Activated CD8-positive, alpha-beta memory T cell treated with anti-CD3 and anti-CD28 coated beads for 24 hours (primary cell): ENCODE measurements at places on chromosomes 1 and 21.

DNA sequence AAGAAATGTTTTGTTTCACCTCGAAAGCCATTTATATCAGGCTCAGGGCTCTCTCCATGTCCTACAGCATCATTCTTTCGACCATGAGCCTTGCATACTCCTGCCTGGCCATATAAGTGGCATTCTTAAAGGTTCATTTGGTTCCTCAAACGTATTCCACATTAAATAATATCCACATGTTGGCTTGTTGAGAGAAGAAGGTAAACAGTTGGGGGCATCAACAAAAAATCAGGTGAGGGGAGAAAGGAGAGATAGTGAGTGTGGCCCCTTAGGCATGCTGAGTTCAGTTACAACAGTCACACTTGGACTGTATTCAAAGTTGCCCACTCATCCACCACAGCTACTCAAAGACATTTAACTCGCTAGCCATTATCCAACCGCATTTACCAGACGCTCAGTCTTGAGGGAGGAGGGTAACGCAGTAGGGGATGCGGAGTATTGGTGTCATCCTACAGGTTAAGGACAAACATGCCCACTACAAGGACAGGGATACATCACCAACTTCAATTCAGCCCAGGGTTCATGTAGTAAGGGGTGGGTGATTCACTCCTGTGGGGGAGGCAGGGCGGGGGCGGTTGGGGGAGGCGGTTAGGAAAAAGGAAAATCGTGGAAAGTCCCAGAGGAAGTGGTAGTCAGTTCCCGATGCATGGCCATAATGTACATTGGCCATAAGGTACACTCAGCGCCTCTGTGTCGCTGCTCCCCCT, 1.4 kb downstream of the ZNF697 start:
- DNase-seq = no peak

- no peak for DNase-seq
Measured at GRCh38 chr1:107609808-107610207, 355.2 kb downstream of the VAV3 start.

DNA sequence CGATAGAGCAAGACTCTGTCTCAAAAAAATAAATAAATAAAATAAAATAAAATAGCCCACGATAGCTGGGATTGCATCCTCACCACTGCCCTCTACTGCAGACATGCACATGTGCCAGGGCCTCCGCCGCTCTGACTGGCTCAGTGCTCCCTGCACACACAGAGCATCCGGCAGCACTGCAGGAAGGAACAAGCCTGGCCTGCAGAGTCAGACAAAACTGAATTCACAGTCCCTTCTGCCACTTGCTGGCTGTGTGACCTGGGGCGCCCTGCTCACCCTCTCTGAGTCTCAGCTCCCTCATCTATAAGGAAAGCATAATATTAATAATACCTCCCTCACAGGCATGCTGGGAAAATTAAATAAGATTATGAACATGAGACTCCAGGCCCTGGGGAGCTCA, 35.4 kb downstream of the CSMD2 start:
- DNase-seq = no peak

GRCh38 chr1:119147661-119148090, 7.2 kb upstream of the WARS2 start:
- DNase-seq = no peak

- DNase-seq = no peak
Measured at GRCh38 chr1:25809929-25810328, 9.8 kb upstream of the MTFR1L start.

DNA sequence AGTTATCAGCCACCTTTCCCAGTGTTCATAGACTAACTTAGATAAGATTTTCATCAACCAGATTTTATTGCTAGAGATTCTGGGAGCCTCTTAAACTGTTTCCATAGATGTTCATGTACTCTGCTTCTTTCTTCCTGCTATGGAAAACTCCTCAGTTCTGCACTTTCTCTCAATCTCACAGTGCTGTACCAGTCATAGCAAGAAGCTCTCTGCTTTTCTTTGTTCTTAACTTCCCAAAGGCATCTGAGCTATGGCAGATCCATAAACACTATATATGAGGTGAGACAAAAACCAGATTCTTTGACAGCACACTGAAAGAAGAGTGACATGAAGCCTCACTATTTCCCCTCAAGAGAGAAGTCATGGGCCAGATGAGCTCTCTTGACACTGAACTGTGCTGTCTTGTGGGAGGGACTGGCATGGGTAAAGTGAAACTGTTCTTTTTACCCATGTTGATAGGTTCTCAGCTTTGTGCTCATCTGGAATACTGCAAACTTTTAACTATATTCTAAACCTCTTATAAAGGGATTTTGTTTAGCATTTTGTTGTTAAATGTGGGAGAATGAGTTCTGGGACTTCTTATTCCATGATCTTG, 64.2 kb upstream of the LYPLAL1 start:
- no peak for DNase-seq

DNA sequence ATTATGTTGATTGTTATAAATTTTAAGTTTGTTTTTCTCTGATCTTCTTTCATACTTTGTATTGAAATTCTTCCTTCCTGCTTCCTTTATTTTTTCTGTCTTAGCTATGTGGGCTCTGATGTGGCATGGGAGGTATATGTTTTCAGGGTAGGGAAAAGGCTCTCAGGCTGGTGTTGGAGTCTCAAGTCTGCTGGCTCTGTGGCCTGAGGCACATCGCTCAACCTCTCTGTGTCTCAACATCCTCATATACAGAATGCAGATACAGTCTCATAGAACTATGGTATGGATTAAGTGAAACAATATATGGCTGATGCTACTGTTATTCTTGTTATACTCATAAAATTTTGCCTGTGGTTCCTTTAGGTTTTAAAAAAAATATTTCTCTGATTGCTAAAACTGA, 105.9 kb downstream of the KCNN3 start:
- no peak for DNase-seq

- DNase-seq = no peak
Measured at GRCh38 chr1:240100371-240100934, 8.8 kb downstream of the FMN2 start.

DNA sequence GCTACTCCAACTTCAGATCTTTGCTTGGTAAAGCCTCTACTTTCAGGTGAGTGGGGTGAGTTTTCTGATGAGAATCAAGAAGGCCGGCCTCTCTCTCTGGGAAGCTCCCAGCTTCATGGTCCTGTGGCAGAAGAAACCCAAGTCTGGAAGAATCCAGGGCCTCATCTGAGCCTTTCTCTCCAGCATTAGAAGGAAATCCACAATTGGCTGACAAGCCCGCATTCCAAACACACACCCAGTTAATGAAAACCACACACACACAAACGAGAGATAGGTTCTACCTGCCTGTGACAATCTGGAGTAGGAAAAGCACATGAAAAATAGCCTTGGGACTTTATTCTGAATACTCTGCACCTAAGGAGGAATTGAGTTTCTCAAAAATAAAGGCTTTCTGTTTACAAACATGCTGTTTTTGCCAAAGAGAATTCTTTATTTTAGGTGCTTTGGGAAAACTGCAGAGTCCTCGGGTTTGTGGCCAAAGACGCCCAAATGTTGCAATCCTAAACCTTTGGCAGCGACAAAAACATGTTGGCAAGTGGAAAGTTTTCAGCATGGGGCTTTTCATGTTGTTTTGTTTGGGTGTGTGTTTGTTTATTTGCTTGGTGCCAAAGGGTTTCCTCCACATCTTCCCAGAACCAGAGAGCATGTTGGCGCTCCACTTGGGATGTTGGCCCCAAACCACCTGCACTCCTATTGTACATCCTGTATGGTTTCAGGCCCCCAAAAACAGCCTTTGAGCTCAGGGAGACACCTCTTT, 216.2 kb downstream of the SETD4 start:
- DNase-seq = no peak

DNA sequence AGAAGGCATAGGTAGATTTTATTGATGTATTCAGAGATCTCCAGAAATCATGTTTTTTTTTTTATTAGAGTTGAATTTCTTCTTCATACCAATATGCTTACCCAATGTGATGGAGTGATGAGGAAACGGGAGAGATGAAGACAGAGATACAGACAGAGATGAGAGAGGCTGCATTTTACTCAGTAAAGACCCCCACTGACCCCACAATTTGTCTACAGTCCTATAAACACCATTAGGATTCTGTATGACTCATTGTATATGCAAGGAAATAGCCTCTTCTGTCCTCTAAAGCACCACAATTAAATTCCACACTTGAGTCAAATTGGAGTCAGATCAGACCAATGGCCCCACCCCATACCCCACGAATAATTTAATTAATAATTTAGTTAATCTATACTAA, 44.0 kb downstream of the RUNX1 start:
- no peak for DNase-seq

DNA sequence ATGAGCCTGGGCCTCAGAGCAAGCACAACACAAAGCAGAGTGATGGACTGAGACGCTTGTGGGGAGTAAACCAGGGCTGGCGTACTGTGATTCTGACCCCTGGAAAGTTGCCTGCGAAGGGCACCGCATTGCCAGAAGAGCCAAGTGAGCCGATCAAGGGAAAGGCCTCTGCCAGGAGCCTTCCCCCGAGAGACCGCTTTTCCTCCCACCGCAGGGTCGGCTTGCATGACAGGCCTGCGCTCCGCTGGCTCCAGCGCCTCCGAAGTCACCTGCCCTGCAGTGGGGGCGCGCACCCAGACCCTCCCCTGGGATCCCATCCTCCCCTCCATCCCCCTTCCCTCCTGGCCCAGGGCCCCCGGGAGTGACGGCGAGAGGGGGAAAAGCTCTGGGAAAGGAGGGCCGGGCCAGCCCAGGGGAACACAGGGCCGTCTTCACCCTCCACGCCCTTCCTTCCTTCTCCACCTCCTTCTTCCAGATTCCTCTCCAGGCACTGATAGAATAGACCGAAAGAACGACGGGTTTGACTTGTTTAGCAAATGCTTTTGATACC, 165.0 kb downstream of the TRIM33 start:
- DNase-seq = peak; percentile 64

GRCh38 chr1:230132758-230133157, 65.7 kb downstream of the GALNT2 start:
- DNase-seq = no peak

DNA sequence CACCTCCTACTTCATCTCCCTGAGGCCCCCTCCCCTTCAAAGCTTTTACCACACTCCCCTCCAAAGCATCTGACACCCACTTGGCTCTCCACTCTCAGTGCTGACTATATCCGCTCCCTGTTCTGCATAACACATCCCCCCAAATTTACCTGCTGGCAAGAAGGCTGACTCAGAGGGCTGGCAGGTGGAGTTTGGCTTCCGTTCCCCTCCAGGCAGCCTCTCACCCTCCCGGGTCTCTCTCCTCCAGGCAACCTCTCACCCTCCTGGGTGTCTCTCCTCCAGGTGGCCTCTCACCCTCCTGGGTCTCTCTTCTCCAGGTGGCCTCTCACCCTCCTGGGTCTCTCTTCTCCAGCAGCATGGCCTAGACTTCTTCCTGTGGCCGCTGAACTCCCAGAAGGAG, 562.1 kb downstream of the NPHP4 start:
- no peak for DNase-seq
